Activated CD4-positive, alpha-beta T cell treated with anti-CD3 and anti-CD28 coated beads for 4 hours (primary cell): ENCODE measurements at places on chromosomes 6 and 20.

GRCh38 chr20:2331106-2331505 lies 35.3 kb downstream of the TGM3 start:
- no peak for DNase-seq

DNA sequence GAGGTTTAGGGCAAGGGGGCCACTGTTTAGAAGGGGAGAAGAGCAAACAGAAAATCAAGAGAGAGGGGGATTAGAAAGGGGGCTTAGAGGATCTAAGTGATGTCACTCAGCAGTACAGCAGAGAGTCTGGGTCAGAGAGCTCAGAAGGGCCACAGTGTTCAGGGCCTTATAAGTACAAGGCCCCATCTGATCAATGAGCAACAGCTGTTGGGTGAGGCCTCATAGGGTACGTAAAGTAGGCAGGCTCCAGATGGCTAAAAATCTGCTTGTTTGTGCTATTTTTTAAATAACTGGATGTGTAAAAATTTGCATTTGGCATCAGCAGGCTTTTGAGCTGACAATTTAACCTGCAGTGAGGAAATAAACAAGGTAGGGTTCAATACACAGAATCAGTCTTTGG lies 149.8 kb downstream of the SH3BGRL2 start:
- no peak for DNase-seq

DNA sequence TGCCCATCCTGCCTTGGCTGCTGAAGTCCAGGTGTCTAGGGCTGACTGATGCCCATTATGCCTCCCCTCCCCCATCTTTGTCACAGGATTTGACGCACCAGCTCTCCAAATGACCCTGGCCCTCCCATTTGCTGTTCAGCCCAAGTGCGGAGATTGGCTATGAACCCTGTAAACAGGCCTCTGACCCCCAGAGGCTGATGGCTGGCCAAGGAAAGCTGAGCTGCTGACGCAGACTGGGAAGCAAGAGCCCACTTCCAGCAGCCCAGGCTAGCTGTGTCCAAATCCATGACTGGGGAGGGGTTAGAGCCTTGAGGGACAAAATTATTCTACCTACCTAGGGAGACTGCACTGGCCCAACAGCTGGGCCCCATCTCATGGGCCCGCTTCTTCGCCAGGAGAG lies 797 bp upstream of the GNRH2 start:
- no peak for DNase-seq

- no peak for DNase-seq
Measured at GRCh38 chr6:166008441-166009369, 158.9 kb downstream of the TBXT start.

- no peak for DNase-seq
Measured at GRCh38 chr6:82396964-82397751, 33.5 kb downstream of the TPBG start.

- no peak for DNase-seq
Measured at GRCh38 chr6:39037707-39038106, 10.9 kb upstream of the GLP1R start.

DNA sequence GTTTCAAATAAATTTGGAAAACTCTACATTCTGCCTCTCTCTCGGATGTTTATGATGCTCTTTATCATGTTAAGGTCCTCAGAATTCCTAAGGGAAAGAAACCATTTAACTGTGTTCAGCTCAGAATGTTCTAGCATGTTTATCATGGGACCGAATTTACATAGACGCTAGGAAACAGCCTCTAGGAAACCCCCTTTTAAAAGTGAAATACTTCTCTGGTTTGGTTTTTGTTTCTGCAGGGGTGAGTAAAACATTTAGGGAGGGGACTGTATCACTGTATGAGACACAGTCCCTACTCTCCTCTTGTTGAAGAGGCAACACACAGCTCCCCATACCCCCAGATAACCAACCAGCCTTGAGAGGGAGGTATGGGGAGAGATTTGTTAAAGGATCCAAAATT lies 267.6 kb upstream of the SUPT3H start:
- no peak for DNase-seq

DNA sequence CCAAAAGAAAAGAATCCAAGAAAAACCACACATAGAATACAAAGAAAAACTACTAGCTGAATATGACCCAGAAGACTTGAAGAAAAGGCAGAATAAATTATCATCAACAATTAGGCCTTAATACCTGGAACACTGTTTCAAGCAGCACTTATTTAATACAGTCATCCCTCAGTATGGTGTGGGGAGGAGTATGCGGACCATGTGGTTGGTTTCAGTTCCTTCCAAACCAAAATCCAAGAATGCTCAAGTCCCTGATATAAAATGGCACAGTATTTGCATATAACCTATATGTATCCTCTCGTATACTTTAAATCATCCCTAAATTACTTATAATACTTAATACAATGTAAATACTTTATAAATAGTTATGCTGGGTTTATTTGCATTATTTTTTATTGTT lies 16.1 kb downstream of the CDK19 start:
- DNase-seq: no peak

DNA sequence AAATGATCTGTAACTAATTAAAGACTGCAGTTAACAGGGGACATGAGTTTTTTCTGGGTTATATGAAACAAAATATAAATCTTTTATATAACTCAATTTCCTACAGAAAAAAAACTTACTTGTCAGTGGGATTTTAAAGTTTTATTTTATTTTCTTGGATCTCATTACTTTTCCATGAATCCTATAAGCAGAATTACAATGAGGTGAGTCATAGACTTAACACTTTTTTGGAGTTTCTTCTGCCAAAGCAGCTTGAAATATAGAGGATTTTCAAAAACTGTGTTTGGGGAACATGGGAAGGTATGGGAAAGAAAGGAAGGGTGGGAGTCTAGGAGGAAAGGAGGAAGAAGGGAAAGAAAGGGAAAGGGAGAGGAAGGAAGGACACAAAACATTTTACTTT lies 130.7 kb downstream of the AIG1 start:
- no peak for DNase-seq

DNA sequence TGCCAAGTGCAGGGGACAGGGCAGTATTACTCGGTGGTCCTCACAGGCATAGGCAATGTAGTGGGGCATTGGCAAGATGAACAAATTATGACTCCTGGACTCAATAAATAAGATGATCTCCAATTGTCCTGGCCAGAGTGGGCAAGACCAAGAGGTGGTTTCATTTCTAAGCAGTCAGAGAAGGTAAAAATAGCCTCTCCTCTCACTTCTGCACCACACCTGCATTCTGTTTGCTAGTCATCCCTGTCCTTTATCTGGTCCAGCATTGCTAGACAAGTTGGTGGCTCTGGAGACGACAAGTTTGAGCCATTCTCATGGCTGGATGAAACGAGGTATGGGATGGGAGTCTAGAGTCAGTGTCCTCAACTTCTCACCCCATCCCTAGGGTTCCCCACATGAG lies 83.0 kb downstream of the BANF2 start:
- DNase-seq: no peak
